ENCODE measurements at places on chromosomes 3 and 15.

DNA sequence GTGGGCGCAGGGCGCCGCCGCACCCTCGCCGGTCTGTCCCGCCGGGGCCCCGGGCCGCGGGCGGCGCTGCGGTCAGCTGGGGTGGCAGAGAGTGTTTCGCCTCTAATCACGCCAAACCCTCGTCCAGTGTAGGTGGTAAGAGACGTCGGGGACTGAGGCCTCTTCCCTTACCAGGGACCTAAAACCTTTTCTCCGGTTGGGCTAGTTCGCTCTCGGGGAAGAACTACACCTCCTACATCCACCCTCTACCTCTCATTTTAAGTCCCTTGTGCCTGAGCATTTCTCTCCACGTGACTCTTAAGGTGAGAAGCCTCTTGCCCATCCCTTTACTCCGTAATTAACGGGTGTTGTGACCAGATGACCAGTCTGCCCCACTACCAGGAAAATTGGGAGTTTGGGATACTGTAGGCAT lies 520 bp downstream of the TMEM42 start:
- DNase-seq: no peak

- no peak for DNase-seq
Observed at GRCh38 chr15:80932989-80933388, 56.6 kb downstream of the MESD start.

DNA sequence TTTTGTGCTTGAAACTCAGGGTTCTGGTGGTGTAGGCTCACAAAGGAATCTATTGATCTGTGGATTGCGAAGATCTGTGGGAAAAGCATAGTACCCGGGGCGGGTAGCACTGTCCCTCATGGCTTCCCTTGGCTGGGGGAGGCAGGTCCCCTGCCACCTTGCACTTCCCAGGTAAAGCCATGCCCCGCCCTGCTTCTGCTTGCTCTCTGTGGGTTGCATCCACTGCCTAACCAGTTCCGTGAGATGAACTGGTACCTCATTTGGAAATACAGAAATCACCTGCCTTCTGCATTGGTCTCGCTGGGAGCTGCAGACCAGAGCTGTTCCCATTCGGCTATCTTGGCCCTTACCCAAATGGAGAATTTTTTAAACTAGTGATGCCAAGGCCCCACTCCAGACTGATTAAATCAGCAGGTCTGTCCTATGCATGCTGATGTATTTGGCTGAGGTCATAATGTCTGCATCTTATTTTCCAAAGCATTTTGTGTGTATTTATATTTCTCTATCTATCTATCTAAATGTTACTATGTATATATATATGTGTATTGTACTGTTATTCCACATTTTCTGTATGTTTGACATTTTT lies 65.5 kb upstream of the SLC7A14 start:
- no peak for DNase-seq

- no peak for DNase-seq
Observed at GRCh38 chr3:37813403-37813802, 48.3 kb upstream of the CTDSPL start.

- DNase-seq: no peak
Observed at GRCh38 chr3:19250959-19251610, 102.8 kb downstream of the KCNH8 start.

All from stimulated activated CD4-positive, alpha-beta T cell treated with anti-CD3 and anti-CD28 coated beads, TNF-alpha, amount 100 ng/mL, for 4 hours (primary cell).